Kidney tubule cell (primary cell): ENCODE measurements at places on chromosomes 5 and 9.
A peak's percentile ranks its signal among the peaks of the same experiment; 100 is the strongest.

DNA sequence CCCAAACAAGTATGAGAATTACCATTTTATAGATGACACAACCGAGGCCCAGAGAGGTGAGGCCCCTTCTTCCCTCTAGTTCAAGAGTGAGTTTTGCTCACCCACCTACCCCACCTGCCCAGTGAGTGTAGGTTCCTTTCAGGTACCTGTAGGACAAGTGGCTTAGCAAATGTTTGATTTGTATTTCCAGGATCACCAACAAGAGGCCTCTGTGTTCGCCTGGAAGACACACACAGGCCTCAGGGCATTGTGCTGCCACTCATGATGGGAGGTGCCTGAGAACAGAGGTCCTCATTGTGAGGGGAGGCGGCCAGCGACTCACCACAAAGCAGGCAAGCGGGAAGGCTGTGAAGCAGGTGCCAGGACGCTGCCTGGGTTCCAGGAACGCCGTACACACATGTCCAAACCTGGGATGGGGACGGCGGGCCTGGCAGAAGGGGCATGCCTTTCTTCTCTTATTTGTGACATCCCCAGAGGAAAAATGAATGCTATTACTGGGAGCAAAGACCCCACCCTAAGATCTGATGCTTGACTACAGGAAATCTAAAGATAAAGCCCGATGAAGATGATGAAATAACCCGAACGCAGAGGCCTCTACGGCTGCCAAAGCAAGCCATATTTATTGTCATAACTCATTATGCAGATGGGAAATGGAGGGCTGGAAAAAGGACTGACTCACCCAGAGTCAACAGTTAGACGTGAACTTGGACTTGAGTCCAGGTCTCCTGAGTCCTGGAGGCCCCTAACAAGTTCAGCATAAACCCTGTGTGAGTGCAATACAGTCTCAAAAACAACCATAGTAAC is 60.2 kb upstream of the SLC25A51 start:
- peak; percentile 81 for DNase-seq

DNA sequence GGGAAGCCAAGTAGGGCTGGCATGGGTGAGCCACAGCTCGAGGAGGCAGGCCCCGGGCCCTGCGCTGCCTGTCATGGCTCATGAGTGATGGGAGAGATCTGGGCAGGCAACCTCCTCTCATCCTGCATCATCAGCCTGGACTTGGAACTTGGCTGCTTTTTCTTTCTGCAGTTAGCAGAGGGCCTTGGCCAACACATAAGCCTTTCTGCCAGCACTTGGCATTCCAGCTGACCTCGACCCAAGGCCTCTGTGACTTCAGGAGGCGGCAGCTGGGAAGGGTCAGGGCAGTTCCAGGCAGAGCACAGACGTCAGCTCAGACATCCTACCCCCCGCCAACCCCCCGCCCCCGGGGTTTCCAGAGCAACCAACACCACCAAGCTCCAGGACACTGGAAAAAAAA is 7.6 kb downstream of the S1PR3 start:
- peak; percentile 45 for DNase-seq

DNA sequence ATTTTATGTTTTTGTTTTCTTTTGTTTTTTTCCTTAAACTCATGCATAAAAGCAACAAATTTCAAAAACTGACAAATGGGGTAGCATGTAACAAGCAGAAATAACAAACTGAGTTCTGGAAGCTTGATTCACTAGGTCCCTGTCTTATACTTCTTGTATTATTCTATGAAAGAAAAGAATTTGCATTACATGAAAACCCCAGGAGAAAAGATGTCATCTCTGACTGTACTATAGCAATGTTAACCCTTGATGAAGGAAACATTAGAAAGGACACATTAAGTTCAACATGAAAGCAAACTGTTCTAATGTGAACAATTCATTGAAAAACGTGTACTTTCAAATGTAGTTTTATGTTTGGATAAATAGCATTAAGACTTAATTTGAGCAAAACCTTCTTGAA is 9.2 kb downstream of the RAB14 start:
- DNase-seq, result no peak

DNA sequence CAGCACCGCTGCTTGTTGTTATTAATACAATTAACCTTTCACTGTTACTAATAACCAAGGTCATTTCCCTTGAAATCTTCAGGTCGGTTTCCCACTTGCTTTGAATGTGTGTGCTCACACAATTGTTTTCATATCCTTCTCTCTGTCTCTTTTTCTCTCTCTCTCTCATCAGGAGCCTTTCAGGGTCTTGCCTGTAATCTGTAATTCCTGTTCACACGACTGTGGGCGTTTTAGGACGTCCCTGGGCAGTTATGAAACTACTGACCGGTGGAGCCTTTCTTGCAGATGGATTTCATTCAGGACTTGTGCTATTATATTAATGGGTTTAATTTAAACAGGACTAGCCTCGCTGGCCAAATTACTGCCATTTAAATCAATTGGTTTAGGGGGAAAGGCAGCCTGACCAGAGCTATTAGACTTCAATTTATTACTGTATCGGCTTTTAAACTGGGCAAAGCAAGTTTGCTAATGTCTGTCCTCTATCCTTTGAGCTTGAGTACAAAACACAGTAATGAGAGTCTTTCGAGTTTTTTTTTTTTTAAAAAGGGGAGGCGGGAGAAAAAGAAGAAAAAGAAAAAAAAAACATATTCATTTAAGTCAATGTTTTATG is 316.0 kb upstream of the TLE4 start:
- no peak for DNase-seq

DNA sequence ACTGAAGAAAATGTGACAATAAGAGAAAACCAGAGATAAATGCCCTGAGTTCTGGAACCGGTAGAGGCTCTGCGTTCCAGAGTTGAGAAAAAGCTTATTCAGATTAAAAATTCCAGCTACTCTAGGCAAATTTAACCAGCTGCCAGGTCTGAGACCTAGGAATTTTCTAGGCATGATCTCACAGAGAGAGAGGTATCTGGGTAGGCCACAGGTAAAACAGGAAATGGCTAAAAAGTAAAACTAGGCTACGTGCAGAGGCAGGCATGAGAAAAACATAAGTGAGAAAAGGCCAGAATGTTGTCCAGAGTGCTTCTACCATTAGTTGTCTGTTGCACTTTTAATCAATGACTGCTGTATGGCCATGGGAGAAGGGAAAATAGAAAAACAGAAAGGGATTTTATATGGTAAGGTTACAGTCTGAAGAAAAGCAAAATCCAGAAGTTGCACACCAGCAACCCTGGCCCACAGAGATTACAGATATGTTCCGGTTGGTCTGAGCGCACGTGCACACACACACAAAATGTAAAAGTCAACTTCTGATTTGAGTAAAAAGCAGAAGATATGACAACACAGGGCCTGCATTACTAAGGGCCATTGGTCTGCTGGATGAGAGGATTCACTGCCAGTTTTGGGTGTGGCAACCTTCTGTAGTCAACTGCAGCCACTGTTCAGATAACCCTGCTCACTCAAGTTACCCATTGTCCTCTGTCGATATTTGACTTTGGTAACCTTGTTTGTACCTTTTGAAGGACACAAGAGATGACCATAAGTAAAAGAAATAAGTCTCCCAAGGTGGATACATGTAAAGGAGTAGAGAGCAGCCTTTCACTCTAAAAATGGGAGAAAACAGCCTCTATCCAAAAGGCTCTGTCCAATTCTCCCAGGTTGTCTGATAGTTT is 266.0 kb downstream of the DTWD2 start:
- no peak for DNase-seq

GRCh38 chr5:175752826-175753535 is 95.1 kb downstream of the HRH2 start:
- DNase-seq, result no peak

- no peak for DNase-seq
Observed at GRCh38 chr9:38024036-38024681, 44.9 kb downstream of the SHB start.

DNA sequence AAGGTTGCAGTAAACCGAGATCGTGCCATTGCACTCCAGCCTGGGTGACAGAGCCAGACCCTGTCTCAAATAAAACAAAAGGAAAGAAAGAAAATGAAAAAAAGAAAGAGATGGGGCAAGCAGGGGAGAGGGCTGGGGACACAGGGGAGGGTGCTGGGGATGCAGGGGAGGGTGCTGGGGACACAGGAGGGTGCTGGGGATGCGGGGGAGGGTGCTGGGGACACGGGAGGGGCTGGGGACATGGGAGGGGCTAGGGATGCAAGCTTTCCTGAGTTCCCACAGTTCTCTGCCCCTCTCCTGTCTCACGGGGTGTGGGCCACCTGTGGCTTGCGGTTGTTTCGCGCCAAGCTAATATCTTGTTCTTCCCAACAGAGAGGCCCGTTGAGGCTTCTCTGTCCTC is 7.2 kb downstream of the PDCD6 start:
- no peak for DNase-seq

- peak; percentile 72 for DNase-seq
Observed at GRCh38 chr5:56656846-56657726, 158.3 kb upstream of the MAP3K1 start.

- no peak for DNase-seq
Observed at GRCh38 chr5:170551076-170551475, 47.3 kb downstream of the KCNIP1 start.

DNA sequence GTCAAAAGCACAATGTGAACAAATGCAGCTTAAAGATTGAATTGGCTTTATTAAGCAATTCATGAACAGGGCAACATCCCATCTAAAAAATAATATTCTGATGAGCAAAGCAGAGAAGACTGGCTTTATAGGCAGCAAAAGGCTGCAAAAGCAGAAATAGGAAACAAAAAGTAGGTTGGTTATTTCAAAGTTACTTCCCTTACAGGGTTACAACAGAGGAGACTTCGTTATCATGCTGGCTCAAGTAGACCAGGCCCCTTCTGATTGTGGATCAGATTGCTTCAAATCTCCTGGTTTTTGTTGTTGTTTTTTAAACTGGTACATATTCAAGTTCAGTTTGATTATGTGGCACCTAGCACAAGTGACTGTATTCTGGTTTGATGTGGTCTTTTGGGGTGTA is 73.1 kb downstream of the MAN2A1 start:
- DNase-seq, result no peak

- no peak for DNase-seq
Observed at GRCh38 chr5:58024151-58024550, 435.7 kb downstream of the PLK2 start.

DNA sequence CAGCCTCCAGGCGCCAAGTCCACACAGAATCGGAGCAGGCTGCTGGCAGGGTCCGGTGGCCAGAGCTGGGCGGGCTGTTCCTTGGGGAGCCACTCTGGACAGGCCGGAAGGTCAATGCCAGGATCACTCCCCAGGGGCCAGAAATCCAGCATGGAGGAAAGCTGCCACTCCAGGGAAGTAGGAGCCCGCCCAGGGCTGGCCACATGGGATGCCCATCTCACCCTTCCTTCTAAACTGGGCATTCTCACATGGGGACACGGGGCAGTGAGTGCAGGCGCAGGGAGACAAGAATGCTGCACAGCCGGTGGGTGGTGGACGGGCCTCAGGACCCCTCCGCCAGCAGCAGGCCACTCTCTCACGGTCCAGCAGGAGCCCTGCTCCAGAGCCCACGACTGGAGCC is 58.2 kb downstream of the ADAMTS2 start:
- no peak for DNase-seq

DNA sequence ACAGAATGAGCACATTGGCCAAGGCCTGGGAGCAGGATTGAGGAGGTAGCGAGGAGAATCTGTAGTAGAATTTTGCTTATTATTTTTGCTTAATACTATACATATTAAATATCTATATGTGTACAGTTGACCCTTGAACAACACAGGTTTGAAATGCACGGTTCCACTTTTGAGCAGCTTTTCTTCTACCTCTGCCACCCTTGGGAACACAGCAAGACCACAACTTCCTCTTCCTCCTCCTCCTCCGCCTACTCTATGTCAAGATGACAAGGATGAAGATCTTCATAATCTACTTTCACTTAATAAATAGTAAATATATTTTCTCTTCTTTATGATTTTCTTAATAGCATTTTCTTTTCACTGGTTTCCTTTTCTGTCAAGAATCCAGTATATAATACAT is 541.4 kb downstream of the KCTD16 start:
- no peak for DNase-seq

- DNase-seq, result no peak
Observed at GRCh38 chr5:31347552-31347905, 154.0 kb downstream of the CDH6 start.

GRCh38 chr9:6565312-6565711 is 80.2 kb downstream of the GLDC start:
- no peak for DNase-seq

DNA sequence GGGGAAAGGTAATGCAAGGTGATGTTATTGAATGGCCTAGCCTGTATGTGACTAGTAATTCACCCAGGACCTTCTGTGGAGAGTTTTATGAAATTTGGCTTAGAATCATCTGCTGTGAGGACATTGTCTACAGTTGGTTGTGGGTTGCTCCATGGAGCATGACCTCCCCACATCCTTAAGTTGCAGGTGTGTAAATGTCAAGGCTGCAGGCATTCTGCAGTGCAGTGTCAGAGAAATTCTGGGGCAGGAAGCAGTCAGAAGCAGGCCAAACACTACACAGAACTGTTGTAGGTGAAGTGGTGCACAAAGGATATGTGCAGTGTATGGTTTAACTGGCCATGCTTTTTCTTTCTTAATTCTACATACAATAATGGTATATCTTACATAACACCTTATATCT is 588.3 kb downstream of the EBF1 start:
- DNase-seq, result no peak

GRCh38 chr5:14849516-14850294 is 21.9 kb downstream of the ANKH start:
- DNase-seq, result no peak

- DNase-seq, result no peak
Observed at GRCh38 chr5:135460246-135461033, 8.3 kb upstream of the TIFAB start.

DNA sequence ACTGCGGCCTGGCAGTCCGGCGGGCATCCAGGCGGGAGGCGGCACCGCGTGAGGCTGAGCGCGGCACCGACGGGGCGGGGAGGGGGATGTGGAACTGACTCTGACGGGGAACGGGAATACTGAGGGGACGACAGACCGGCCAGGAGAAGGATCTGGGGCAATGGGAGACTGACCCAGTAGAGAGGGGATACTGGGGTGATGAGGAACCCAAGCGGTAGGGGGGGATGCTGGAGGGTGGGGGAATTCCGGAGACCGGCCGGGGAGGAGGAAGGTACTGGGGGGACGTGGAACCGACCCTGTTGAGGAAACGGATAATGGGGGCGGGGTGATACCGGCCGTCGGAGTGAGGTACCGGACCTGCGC is 423 bp downstream of the IPPK start:
- no peak for DNase-seq

DNA sequence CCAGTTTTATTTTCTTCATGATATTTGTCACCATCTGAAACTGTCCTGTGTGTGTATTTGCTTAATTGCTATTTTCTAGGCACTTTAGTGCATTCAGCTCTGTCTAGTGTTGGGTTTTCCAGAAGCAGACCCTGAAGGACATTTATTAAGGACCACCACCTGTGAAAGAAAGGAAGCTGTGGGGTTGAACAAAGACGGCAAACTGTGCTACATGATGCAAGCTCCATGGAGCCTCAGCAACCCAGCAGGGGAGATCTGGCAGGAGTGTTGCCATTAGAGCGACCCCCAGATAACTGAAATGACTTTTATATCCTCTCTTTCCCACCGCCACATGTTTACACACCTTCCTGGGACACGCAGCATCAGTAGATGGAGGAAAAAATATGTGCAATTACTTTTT is 125.5 kb downstream of the GABRB2 start:
- DNase-seq, result no peak

- DNase-seq, result peak; percentile 91
Observed at GRCh38 chr5:132227485-132228240, at the start of gene P4HA2. Gene P4HA2, minus strand, starts transcription at chr5:132227853. Its CDS starts 9,227 bp downstream, at chr5:132218626.

GRCh38 chr5:150556859-150557508 is 49.1 kb downstream of the NDST1 start:
- DNase-seq, result no peak
